ENCODE measurements at places on chromosomes 11 and 22.

DNA sequence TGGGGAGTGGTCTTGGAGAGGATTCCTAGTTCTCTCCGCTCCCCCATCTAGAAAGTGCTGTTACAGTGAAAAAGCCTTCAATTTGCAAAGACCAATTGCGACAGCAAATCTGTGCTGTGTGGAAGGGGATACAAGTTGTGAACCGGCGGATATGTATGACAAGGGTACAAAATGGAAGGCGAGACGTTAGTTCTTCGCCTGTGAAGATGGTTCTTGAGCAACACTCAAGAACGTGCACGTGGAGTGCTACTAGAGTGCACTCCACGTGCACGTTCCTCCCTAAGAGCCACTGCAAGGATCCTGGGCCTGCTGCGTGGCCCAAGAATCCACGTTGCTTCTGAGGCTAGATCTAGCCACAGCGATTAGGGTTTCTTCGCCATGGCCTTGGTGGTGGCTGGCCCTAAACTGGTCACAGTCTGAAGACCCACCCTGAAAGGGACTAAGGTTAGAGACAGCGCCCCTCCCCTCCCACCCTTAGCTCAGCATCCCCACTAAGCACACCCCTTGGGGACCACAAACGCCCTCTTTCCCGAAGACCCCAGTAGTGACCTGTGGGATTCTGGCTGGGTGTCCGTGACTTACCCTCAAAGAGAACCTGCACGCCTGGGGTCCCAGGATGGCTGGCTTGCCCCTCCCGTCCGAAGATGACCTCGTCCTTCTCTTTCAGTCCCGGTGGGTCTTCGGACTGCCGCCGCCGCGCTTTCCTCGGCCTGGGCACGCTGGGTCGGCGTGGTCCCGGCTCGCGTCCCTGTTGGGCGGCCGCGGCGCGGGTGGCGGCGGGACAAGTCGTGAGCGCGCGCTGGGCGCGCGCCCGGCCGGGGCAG lies 519 bp upstream of the PDE3B start:
- no peak for DNase-seq

DNA sequence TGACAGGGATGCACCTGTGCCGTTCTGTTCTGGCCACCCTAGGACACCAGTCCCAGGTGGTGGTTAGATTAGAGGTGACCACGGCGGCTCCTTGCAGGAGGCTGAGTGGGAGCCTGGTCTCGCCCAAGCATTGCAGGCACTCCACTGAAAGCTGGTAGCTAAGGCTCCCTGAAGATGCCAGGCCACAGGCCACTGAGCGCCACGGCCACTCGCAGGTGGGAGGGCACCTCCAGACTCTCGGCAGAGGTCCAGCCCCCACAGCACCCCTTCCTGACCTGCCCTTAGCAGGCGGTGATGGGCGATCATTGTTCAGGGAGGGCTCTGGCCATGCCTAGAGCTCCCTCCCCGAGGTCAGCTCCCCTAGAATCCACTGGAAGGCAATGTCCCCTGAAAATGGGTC lies 1270.2 kb downstream of the BRD1 start:
- no peak for DNase-seq

DNA sequence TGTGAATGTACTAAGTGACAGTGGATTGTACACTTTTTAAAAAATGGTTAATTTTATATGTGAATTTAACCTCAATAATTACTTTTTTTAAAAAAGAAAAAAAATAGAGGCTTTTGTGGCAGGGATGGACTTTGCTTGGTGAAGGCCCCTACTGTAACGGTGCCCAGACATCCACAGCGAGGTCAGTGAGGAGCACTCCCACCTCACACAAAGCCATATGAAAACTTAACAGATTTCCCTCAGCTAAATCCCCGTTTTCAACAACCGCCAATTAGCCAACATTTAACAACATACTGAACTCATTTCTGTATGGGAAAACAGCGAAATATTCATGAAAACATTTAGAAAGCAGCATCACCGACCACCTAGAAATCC lies 642 bp upstream of the C11orf58 start:
- no peak for DNase-seq

DNA sequence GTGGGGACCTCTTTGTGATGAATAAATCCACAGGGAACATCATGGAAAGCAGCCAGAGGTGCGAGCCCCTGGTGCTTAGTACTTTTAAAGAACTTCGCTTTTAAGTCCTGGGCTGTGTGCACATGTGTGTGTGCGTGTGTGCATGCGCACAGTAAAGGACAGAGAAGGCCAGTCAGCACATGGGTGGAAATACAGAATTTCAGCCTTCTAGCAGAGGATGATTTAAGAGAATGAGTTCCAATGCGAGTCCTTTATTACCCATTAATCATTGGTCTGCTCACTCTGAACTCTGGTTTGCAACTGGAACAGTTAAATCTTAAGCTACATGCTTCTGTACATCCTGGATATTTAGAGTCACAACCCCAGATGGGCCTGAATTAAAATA lies 18.9 kb downstream of the TEAD1 start:
- no peak for DNase-seq

GRCh38 chr11:910044-910588 lies 494 bp downstream of the CHID1 start:
- DNase-seq = no peak

- DNase-seq = peak; percentile 53
Measured at GRCh38 chr11:73260127-73260457, 12.0 kb upstream of the P2RY6 start.

DNA sequence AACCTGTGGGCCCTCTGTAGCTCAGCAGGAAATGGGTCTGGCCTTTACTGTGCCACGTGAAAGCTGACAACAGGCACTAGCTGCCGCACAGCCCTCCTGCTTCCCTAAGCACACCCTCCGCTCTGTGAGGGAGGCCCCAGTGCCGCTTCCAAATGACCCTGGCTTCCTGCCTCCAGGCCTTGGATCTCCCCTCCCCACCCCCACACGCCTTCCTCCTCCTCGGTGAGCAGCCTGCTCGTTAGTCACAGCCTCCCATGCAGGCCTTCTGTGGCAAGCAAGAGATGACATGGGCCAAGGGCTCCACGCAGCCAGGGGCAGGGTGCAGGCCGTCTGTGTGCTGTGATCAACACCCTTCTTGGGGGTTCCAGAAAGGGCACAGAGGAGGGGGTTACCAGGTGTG lies 15.3 kb upstream of the RASL10A start:
- no peak for DNase-seq

GRCh38 chr11:61853698-61854169 lies 25.6 kb downstream of the FADS2 start:
- no peak for DNase-seq

DNA sequence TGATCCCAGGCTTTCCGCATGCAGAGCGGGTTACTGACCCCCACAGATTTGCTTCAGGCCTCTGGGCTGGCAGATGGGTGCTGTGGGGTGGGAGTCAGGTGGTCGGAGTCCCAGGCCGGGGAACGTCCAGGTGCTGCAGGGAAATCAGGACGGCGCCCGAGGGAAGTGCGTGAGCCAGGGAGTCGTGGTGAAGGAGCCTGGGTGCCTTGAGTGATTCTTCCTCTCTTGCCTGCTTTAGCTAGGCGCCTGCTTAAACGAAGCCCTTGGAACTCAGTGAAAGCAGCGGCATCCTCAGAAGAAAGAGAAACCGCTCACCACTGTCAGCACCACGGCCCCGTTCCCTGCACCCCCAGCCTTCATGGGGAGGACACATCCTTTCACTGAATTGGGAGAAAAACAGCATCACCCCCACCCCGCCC lies 455.6 kb downstream of the BRD1 start:
- no peak for DNase-seq

DNA sequence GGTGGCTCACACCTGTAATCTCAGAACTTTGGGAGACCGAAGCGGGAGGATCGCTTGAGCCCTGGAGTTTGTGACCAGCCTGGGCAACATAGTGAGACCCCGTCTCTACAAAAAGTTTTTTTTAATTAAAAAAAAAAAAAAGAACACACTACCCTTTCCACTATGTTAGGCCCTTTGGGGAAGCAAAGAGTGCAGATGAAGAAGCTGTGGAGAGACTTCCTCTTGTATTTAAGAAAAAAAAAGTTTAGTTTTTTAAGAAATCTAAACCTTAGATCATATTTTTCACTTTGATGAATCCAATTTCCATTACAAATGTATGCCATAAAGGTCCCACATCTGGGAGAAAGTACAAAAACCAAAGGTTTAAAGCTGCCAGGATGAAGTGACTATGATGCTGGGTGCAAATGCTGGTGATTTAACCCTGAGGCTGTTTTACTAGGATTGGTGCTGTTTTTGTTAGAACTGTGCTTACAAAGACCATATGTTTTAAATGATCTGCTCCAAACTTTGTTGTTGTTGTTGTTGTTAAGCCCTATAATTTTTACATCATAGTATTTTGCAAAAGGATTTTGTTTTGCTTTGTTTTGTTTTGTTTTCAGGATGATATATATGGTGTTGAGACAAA lies 28.9 kb upstream of the ACER3 start:
- DNase-seq = no peak

- no peak for DNase-seq
Measured at GRCh38 chr11:19478891-19479290, 233.7 kb upstream of the NAV2 start.

- no peak for DNase-seq
Measured at GRCh38 chr11:35143297-35144135, 4.5 kb downstream of the CD44 start.

- no peak for DNase-seq
Measured at GRCh38 chr22:20106205-20106848, 9.6 kb upstream of the RANBP1 start.

DNA sequence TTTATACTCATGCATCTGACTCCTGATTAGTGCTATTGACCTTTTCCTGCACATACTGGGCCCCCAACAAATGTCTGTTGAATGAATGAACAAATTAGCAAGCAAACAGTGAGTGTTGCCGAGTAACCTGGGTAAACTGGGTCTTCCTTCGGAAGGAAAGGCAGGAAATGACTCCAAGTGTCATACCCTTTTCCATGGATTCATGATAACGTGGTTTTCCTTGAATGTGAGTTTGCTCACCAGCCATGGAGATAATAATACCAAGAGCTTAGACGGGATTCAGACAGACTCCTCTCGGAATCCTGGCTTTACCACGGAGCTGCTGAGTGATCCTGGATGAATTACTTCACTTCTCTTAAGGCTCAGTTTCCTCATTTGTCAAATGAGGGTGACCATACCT lies 16.7 kb downstream of the TECTA start:
- no peak for DNase-seq

DNA sequence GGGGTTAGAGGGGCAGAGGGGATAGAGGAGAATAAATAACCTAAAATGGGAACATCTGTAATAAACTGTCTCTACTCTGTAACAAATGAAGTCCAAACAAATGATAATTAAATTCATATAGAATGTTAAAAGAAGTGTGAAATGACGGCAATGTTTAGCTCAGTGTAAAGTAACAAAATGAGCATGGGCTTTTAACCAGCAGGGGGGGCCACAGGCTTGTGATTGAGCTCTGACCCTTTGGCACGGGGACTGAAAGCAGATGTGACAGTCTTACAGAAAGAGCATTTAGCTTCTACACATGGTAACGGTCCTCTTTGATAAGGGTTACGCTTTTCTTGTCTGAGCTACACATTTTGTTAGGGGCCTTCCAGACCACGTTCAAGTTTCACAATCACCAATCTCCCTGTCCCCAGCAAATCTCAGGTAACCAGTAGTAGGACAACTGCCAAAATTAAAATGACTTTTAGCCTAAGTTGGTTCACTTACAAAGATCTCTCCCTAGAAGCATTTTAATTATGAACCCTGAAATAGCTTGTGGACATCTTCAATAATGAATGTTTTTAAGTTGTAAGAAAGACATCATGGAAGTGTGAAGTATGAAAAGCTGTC lies 262.5 kb downstream of the DCDC1 start:
- DNase-seq = no peak

GRCh38 chr11:130315354-130315970 lies 745 bp upstream of the ZBTB44 start:
- no peak for DNase-seq

DNA sequence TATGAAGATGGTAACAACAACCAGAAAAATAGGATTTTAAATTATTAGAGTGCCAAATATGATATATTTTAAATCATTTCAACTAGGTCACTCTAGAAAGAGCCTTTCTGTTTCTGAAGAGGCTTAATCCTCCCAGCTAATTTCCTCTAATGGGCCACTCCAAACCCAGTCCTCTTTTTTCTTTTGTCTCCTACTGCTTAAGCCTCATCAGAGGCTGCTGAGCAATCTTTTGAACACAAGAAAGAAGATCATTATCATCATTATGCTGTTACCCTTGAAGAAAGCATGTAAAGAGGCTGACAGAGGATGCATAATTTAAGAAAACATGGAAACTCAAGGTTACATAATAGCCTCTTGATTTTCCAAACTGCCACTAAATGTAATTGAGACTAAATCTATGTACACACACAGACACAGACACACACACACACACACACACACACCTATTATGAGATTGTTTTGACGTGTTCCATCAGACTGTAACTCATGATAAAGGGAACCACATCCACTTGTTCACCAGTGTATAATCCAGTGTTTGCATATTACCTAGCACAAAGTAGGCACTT lies 519.6 kb downstream of the METTL15 start:
- DNase-seq = no peak

DNA sequence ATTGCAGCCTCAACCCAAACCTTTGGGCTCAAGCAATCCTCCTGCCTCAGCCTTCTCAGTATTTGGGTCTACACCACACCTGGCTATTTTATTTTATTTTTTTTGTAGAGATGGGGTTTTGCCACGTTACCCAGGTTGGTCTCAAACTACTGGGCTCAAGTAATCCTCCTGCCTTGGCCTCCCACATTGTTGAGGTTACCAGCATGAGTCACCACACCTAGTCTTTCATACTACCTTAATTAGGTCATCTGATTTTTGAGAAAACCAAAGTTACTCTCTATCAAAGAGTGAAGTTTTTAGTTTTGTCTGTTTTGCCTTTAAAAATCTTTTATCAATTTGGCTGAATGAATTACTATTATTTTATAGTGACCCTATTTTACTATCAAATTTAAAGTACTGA lies 335.6 kb upstream of the LRRC4C start:
- DNase-seq = no peak

GRCh38 chr11:1155274-1155693 lies 2.5 kb upstream of the MUC5AC start:
- no peak for DNase-seq

DNA sequence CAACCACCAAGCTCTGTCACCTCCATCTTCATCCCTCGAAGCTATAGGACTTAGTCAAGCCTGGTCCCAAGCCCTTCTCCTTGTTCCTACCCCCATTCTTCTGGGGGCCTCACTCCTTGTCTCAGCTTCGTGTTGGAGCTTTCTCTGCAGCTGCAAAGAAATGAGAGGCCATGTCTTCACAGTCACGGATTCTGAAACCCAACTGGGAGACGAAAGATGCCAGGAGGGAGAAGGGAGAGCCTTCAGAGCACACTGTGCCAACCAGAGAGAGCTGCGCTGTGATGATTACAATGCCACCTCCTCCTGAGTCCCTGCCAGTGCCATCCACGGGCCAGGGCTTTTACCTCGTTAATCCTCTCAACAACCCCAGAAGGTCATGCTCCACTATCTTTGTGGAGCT lies 469.3 kb downstream of the TBC1D22A start:
- no peak for DNase-seq

- no peak for DNase-seq
Measured at GRCh38 chr11:70756756-70757155, 358.4 kb downstream of the CTTN start.

- DNase-seq = no peak
Measured at GRCh38 chr11:48020092-48020755, 39.9 kb downstream of the PTPRJ start.

GRCh38 chr11:130414107-130415080 lies 14.0 kb downstream of the ADAMTS8 start:
- DNase-seq = no peak

All from cardiac septum (tissue), 1 donor.